NCI-H2081 (cell line): ENCODE measurements at places on chromosomes 11 and 22.

- DNase-seq = no peak
These were observed 459.3 kb downstream of the NTM start for GRCh38 chr11:131829725-131830124.

- no peak for DNase-seq
These were observed 29.2 kb downstream of the SYT7 start for GRCh38 chr11:61551634-61552033.

GRCh38 chr11:39741066-39741465 lies 1718.4 kb downstream of the LRRC4C start:
- no peak for DNase-seq

- no peak for DNase-seq
These were observed 36.9 kb downstream of the CPT1A start for GRCh38 chr11:68804786-68805185.

DNA sequence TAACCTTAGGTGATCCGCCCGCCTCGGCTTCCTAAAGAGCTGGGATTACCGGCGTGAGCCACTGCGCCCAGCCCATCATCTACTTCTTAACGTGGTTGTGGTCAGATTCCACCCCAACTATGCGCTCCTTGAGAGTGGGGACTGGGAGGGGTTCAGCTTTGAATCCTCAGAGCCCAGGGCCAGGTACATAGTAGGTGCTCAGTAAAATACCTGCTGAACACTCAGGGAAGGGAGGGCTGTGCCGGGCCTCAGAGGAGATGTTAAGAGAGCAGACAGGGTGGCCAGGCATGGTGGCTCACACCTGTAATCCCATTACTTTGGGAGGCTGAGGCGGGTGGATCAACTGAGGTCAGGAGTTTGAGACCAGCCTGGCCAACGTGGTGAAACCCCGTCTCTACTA lies 1.2 kb upstream of the LGALS1 start:
- no peak for DNase-seq

GRCh38 chr22:17198170-17199002 lies 20.8 kb downstream of the ADA2 start:
- DNase-seq = no peak

GRCh38 chr11:65366340-65366773 lies 11.8 kb downstream of the TIGD3 start:
- peak; percentile 59 for DNase-seq

- no peak for DNase-seq
These were observed 66.5 kb upstream of the POU2AF1 start for GRCh38 chr11:111445586-111445985.

DNA sequence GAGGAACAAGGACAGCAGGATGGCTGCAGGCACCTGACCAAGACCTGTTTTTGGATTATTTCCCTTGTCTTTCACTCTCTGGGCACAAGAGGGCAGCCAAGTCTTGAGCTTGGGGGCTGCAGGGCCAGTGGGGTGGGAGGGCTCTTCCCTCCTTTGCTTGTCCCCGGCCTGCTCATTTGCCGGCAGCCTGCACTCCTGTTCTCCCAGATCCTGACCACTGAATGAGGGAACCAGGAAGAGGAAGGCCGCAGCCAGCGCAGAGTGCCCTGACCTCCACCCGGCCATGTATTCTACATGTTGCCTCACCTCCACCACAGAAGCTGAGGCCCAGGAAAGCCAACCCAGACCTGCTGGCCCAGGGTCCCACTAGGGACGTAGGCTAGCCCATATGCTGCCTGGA lies 15.5 kb upstream of the NNMT start:
- DNase-seq = peak; percentile 88

- no peak for DNase-seq
These were observed 257.7 kb downstream of the SOX6 start for GRCh38 chr11:16098526-16099205.

- DNase-seq = no peak
These were observed 328.1 kb downstream of the CASP12 start for GRCh38 chr11:104570078-104570701.

DNA sequence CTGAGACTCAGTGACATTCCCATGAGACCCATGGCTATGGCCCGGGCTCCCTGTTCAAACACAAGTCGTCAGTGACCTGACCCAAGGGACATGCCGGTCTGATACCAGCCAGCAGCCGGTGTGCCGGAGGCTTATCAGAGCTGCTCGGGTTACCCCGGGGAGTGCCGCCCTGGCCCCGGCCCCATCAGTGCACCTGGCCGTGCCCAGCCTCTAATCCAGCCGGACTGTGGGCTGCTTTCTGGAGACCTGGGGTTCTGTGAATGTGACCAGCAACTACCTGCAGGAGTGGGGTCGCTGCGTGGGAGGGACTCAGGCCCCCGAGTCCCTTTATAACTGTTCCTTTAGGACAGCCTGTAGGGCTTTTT lies 52.7 kb downstream of the LINC01488 start:
- DNase-seq = no peak

GRCh38 chr11:68212421-68213134 lies 518 bp downstream of the KMT5B start:
- DNase-seq = peak; percentile 33

- DNase-seq = no peak
These were observed 647.6 kb downstream of the BRD1 start for GRCh38 chr22:49179886-49180682.

DNA sequence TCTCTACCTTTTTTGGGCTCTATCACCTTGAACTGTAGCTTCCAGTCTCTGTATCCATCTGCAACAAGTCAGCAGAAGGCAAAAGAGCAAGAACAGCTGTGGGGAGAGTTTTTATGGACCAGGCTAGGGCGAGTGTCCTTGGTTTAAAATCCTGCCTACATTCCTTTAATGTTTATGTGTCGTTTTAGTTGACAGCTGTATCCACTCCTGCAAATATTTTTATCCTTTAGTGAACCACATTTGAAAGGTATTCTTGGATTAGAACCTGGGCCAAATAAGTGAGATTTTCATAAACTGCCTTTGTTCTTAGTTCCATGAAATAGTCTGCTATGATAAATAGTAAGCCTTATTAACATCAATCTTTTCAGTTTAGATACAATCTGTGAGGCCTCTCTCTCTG lies 712.2 kb downstream of the ETS1 start:
- DNase-seq = no peak

DNA sequence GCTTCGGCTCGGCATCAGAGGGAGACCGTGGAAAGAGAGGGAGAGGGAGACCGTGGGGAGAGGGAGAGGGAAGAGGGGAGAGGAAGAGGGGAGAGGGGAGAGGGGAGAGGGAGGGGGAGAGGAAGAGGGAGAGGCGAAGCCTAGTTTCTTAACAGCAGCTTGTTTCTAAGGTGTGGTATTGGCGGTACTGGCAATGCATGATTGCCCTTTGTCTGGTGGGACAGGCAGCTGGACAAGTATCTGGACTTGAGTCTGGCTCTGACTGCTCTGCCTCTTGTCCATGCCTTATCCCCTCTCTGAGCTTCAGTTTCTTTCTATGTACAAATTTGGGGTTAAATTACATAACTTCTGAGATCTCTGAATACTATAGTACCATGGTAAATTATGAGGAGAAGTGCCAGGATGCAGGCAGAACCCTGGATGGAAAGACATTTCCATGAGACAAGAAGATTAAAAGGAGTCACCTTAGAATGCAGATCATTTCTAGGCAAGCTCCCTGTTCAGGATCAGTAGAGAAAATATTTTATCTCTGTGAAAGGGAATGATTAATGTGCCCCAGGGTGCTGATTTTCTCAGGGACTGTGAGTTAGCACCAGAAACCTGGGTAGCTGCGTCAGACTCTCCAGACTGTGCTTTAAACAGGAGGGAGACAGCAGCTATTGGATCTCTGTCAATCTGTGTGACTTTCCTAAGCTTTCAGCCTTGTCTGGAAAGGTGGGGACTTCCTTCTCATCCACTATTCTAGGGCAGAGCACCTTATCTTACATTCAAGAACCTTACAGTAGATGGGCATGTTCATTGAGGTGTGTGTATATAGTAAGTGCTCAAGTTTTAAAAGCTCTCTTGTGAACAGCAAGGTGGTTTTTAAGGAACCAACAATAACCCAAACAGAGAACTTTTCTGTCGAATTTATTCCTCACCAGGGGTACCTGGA lies 31.9 kb upstream of the CCDC90B start:
- no peak for DNase-seq

DNA sequence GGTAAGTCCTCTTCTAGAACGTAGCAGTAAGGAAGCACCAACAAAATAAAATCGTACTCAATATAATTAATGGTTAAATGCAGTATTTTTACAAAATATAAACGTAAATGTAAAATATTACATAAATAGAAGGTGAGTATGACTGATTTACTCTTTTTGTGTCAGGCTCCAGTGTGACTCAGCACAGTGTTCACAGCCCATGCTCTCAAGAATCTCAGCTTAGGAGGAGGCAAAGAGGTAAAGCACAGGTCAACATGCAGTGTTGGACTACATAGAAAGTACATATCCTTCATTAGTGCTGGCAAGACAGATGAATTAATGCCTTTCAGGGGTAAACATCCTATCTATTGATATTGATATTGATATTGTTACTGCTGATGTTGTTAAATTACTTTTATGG lies 2050.6 kb upstream of the RAG2 start:
- no peak for DNase-seq

- no peak for DNase-seq
These were observed 20.8 kb upstream of the PEX26 start for GRCh38 chr22:18056807-18057474.

DNA sequence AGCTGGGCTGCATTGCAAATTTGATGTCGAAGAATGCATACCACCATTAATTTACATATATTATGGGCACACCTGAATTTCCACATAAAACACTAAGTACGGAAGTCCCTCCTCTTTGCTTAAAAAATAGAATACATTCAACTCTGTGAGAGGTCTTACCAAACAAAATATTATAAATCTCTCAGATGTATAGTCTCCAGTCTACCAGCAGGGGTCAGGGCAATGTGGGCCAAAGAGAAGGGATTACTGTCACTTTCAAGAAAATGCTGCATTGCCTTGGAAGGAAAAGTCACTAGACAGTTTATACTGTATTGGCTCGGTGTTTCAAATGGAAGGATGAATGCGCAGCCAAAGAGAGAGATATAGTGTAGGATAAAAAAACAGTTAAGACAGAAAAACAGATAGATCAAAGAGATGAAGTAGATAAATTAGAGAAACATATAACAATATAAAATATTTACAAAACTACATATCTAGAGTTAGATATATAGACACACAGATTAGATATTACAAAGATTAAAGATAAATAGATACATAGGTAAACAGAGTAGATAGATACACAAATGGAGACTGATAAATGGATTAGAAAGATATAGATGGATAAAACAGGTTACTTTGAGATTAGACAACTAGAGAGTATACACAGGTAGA lies 20.9 kb downstream of the SERGEF start:
- DNase-seq = peak; percentile 69

DNA sequence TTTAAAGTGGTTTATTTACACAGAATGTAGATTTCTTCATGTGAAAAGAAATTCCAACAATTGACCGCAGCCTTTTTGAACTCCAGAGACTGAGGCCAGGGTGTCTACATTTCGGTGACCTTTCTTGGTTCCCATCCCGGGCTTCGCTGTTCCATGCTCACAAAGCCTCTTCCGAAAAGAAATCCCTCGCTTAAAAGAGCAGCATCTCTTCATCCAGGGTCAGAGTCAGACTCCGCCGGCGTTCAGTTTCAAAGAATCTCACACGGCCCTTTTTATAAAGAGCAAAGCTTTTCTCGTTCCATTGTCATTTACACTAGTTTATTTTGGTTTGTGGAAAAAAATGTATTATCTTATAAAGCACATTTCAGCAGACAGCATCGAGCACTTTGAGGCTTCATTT lies 530.6 kb upstream of the B3GAT1 start:
- no peak for DNase-seq

DNA sequence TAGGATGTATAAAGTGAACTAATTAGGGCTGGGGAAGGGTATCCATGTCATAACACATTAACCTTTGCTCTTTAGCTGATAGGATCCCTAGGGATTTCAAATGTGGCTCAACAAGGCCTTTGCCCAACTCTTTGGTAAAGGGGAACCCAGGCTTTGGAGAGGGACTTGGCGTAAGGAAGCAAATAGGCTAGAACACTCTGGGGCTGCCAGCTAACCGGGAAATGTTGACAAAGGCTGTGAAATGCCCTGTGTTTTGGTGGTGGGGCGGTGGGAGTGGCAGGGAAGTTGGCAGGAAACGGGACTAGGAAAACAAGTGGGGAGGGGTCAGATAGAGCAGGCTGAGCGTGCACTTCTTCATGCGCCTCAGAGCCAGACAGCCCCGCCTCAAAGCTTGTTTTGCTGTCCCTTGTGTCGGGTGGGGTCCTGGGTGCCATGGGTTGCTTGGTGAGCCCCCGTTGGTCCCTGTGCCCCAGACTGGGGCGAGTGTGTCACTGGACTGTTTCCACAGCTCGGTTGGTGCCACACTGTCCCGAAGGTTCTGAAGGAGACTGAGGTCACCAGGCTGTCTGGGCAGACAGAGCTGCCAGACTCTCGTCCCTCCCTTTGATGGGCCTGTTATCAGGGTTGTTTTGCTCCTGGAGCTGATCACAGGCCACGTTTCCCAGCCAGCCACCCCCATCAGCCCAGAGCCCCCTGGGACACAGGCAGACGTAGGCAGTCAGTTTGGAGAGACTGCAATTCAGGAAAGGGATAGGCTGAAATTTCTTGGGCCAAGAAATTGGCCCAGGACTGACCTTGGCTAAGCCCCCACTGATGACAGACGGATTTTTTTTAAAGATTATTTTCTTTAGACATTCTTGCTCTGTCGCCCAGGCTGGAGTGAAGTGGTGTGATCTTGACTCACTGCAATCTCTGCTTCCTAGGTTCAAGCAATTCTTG lies 19.6 kb downstream of the KCTD21 start:
- no peak for DNase-seq

DNA sequence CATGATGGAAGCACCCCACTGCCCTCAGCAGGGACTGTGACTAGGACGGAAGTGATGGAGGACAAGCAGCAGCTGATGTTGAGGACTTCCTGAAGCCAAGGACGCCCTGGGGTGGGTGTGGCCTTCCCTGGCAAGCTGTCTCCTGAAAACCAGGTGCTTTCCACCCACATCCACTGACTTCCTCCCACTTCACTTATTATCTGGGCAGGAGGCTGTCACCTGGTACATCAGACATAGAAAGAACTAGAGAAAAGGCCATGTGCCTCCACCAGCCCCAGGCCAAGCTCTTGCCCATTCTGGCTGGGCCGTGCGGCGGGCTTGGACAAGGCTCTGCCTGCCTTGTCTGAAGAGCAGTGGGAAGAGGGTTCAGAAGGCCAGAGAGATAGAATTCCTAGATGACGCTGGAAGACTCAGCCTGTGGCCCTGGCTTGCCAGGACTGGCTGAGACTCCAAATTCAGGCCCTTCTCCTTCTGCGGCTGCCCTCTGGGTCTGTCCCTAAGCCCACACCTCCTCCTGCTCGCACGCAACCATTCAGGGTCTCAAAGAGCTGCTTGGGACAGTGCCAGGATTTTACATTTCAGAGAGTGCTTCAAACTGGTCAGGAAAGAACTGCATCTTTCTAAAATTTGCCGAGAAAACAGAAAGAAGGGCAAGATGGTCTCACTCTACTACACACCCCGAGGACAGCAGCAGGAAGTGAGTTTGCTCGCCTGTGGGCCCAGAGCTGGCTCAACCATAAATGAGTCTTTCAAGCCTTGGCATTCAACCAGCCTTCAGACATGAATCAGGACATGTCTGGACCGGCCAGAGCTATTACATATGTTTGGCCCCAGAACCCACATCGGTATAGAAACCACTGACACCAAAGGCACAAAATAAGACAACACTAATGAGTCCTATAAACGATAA lies 13.3 kb downstream of the ARHGAP1 start:
- DNase-seq = peak; percentile 21

- DNase-seq = no peak
These were observed 321.1 kb downstream of the MN1 start for GRCh38 chr22:27480487-27480886.
